ENCODE measurements at places on chromosomes 12 and 14.

GRCh38 chr12:94148739-94149118 lies 352 bp downstream of the PLXNC1 start:
- DNase-seq, result no peak

- DNase-seq, result no peak
These were observed 146.8 kb downstream of the TMTC2 start for GRCh38 chr12:82833481-82833880.

- DNase-seq, result no peak
These were observed 44.2 kb upstream of the EMP1 start for GRCh38 chr12:13152281-13152680.

GRCh38 chr14:105581551-105582341 lies 55.4 kb downstream of the TMEM121 start:
- no peak for DNase-seq

DNA sequence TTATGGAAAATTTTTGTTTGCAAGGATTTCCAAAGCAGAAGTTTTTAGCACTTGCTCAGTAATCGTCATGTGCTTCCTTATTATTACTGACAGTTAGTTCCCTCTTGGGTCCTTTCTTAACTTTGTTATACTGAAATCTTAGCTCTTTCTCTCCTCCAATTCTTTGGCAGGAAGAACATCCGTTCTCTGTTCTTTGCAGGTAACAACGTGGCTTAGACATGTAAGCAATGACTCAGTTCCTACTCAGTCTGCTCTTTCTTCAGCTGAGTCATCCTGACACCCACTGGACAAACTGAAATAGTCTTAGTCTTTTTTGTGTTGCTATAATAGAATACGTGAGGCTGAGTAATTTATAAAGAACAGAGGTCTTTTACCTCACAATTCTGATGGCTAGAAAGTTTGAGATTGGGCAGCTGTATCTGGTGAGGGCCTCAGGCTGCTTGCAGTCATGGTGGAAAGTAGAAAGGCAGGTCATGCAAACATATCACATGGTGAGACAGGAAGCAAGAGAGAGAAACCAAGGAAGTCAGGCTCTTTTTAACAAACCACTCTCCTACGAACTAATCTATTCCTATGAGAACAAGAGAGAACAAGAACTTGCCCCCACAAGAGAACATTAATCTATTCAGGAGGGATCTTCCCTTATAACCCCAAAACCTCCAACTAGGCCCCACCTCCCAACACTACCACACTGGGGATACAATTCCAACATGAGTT lies 49.2 kb downstream of the TESPA1 start:
- DNase-seq, result peak; percentile 41

DNA sequence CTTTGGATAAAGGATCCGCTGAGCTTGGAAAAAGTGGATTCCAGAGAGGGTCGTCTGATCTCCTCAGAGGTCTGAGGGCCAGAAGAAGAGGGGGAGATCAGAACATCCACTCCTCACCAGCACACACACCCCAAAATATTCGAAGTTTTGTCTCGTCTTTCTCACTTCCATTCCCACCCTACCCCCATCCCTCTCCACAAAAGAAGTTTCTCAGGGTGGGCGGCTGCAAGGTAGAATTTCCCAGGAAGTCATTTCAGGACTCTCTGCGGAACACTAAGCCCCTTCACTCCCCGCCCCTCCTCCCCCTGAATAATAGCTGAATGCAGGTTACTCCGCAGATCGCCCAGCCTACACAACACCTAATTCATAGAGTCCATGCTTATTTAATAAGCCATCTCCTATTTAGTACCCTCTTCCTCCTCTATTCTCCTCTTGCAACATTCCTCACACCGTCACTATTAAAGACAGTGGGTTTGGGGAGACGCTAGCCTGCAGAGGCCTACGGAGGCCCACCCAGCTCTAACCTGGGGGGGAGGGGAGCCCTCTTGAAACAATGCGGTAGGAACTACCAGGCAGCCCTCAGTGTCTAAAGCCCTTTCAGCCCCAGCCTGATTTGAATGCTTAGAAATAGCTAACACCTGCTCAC lies 649 bp upstream of the SALL2 start:
- peak; percentile 39 for DNase-seq

DNA sequence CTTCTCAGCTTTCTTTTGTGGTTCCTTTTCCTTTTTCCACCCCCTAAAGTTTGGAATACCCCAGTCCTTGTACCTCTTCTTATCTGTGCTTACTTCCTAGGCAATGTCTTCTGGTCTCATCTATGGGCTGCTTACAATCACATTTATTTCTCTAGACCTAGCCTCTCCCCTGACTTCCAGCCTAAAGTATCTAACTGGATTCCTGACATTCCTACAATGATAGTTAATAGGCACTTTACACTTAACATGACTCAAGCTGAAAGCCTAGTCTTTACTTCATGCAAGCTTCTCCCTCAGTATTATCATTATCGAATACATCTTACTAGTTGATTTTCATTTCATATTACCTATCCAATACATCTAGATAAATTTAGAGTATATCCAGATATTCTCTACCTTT lies 21.2 kb downstream of the CLECL1 start:
- DNase-seq, result no peak

- DNase-seq, result no peak
These were observed 43.7 kb upstream of the HECTD1 start for GRCh38 chr14:31251028-31251958.

- DNase-seq, result no peak
These were observed 90.7 kb downstream of the PPFIA2 start for GRCh38 chr12:81668475-81668874.

- DNase-seq, result peak; percentile 57
These were observed 1.8 kb upstream of the SAMD4A start for GRCh38 chr14:54564868-54565784.
